ENCODE measurements at places on chromosomes 1 and 21. TPM values are rescaled to one million over a fixed set of nuclear protein-coding genes. Genes with fewer than 3 reads are reported as not detected.

DNA sequence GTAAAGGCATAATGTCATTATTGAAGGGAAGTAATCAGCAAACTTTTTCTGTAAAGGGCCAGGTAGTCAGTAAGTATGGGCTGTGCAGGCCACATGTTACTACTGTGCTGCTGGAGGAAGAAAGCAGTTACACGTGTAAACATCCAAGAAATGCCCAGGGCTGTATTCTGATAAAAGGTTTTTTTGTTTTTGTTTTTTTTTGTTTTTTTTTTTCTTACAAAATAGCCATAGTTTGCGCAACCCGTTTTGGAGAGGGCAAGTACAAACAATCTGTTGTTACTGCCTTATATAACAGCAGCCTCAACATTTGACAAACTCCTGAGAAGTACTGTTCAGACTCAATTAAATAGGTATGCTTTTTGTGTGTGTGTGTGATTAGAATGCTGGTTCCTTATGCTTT, 26.7 kb upstream of the MTMR11 start:
- H3K27me3 ChIP-seq = no peaks in the 10 kb centered on the region
- no peak overlapping the region for H3K4me3 ChIP-seq
- peak overlapping the region; percentile 47 for H3K27ac ChIP-seq
- no peak for DNase-seq
- H3K4me1 ChIP-seq = peaks cover 17% of the 10 kb centered on the region
- peaks cover 12% of the 10 kb centered on the region for H3K36me3 ChIP-seq

DNA sequence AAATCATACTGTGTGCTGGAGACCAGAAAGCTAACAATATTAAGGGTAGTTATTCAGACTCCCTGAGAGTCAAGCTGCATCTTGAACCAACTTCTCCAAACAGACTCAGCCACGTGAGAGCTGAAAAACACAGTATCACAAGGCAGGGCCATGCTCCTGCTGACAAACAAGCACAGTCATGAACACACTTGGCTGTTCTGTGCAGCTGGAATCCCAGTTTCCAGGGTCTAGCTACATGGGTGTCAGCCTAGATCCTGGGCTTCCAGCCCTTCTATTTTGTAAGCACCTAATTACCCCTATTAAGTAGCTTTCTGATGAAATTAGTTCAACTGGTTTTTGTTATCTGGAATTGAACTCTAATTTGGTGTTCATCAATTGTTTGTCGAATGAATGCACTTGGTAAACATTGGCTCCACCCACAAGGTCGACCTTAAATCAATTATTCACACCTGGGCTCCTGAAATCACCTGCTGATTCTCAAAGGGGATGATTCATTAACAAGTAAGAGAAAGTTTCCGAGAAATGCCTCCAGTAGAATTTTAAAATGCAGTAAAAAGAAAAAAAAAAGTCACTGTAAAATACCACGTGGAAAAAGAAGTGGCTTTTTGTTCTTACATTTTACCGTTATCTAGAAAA, 179.3 kb downstream of the ZC3H11B start:
- DNase-seq = no peak
- H3K4me1 ChIP-seq = no peaks in the 10 kb centered on the region
- H3K4me3 ChIP-seq = no peak overlapping the region
- no peak overlapping the region for H3K27ac ChIP-seq

- H3K4me1 ChIP-seq = no peaks in the 10 kb centered on the region
- H3K4me3 ChIP-seq = no peak overlapping the region
- no peak for DNase-seq
- no peaks in the 10 kb centered on the region for H3K27me3 ChIP-seq
- no peaks in the 10 kb centered on the region for H3K36me3 ChIP-seq
- no peak overlapping the region for H3K27ac ChIP-seq
Observed at GRCh38 chr1:106603616-106604015, 452.9 kb upstream of the PRMT6 start.

DNA sequence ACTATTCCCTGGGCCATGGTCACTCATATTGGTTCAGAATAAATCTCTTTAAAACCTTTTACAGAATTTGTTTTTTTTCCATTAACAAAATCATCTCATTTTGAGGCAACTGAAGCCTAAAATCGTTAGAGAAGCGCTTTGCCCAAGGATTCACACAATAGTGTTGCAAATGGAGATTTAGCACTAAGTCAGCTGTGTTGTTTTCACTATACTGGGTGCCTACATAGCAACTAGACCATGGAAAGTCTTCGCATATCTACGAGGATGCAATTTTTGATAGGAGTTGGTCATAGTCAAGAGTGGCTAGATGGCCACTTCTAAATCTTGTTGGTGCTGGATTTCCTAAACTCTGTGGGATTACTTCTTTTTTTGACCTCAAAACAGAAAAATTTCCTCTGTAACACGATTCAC, 530 bp upstream of the TIPRL start:
- no peak overlapping the region for H3K27ac ChIP-seq
- peaks cover 3% of the 10 kb centered on the region for H3K4me1 ChIP-seq
- H3K4me3 ChIP-seq = no peak overlapping the region
- H3K36me3 ChIP-seq = peaks cover 3% of the 10 kb centered on the region
- H3K27me3 ChIP-seq = peaks cover 14% of the 10 kb centered on the region

GRCh38 chr1:27632387-27633297, 2.3 kb downstream of the FGR start:
- DNase-seq = no peak
- peak overlapping the region; percentile 77 for H3K4me3 ChIP-seq
- H3K36me3 ChIP-seq = no peaks in the 10 kb centered on the region

DNA sequence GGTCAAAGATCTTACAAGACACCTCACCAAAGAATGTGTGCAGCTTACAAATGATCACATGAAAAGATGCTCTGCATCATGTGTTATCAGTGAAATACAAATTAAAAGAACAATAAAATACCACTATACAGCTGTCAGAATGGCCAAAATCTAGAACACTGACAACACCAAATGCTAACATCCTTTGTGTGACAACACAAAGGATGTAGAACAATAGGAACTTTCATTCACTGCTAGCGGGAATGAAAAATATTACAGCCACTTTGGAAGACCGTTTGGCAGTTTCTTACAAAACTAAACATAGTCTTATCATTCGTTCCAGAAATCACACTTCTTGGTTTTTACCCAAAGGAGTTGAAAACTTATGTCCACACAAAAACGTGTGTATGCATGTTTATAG, 20.6 kb upstream of the SELP start:
- H3K27me3 ChIP-seq = no peaks in the 10 kb centered on the region
- DNase-seq = no peak
- no peaks in the 10 kb centered on the region for H3K36me3 ChIP-seq
- no peak overlapping the region for H3K27ac ChIP-seq

GRCh38 chr1:33088119-33088906, 7.4 kb downstream of the AZIN2 start:
- H3K36me3 ChIP-seq = peaks cover 2% of the 10 kb centered on the region
- peak overlapping the region; percentile 81 for H3K4me3 ChIP-seq
- DNase-seq = no peak
- H3K27ac ChIP-seq = peak overlapping the region; percentile 96
- H3K27me3 ChIP-seq = no peaks in the 10 kb centered on the region
- peaks cover 31% of the 10 kb centered on the region for H3K4me1 ChIP-seq

DNA sequence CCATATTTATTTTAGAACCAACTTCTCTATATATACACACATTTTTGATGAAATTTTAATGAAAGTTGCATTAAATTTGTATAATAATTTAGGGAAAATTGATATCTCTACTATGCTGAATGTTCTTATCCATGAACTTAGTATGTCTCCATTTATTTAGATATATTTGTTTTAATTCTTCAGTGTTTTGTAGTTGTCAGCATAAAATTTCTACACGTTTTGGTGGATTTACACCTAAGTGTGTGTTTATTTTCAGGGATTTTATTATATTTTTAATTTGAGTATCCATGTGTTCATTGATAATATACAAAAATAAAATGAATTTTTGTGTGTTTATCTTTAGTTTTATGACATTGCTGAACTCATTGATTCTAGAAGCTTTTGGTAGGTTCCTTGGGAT, 36.7 kb downstream of the PCBP3 start:
- peaks cover 2% of the 10 kb centered on the region for H3K36me3 ChIP-seq
- DNase-seq = no peak
- H3K27me3 ChIP-seq = no peaks in the 10 kb centered on the region
- no peaks in the 10 kb centered on the region for H3K4me1 ChIP-seq
- no peak overlapping the region for H3K27ac ChIP-seq

GRCh38 chr21:36048357-36048756, 12.0 kb downstream of the SETD4 start:
- no peaks in the 10 kb centered on the region for H3K27me3 ChIP-seq
- no peak overlapping the region for H3K27ac ChIP-seq
- DNase-seq = no peak
- H3K4me3 ChIP-seq = no peak overlapping the region
- peaks cover 10% of the 10 kb centered on the region for H3K36me3 ChIP-seq

The FCRL1 gene
- total RNA-seq = 1.0 TPM

The FNBP1L gene
- 3.1 TPM for total RNA-seq

The GNG5 gene
- 27.6 TPM for total RNA-seq

The PANK4 gene
- total RNA-seq = 53.5 TPM

The SLX9 gene
- total RNA-seq = 14.0 TPM

The F13B gene
- total RNA-seq = not detected

The AHDC1 gene
- 18.7 TPM for total RNA-seq

The RGS16 gene
- 23.5 TPM for total RNA-seq

Measured in T-helper 17 cell (primary cell).